CD4-positive, alpha-beta T cell treated with Interleukin-10 for 1 hour (primary cell): ENCODE measurements at places on chromosomes 12 and 14.
A peak's percentile ranks its signal among the peaks of the same experiment; 100 is the strongest.

DNA sequence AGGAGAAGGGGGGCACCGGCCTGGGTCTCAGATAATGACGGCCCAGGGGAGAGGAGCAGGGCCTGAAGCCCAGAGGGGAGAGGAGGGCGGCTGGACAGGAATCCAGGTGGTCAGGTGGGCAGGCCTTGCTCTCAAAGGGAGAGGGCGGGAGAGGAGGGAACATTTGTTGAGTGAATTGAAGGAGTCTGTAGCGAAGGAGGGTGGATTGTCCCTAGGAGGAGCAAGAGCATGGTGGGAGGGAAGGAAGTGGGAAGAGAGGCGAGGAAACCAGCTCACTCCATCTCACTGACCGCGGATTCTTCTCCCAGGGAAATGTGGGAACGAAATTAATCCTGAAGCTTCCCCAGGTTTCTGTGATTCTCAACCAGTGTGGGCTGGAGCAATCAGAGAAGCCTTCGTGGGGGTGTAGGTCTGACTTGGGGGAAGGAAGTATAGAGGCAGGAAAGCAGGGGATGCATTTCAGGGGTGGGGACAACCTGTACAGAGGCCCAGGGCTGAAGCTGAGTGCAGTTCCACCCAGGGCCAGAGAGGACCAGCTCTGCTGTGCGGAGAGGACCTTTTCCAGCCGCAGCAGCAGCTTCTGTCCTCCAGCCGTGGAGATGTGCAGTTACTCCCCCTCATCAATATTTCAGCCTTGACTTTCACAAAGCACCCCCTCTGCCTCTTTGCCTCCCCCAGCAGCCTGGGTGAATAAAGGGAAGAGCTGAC lies 100.9 kb downstream of the CHST11 start:
- DNase-seq, result no peak

DNA sequence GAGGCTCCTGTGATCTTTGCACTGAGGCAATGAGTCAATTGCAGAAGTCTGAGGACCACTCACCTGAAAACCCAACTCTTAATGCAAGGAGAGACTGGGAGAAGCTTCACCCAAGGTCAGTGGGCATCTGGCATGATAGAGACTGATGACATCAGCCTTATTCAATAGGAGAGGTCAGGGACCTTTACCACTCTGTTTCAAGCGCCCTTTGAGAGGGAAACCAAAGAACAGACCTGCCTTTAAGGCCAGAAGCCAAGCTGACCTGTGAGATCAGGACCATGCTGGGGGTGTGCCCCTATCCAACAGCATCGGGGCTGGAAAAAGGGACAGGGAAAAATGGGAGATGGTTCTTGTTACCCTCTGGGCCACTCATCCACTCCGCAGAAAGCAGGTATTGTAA lies 83.3 kb upstream of the FOXN3 start:
- DNase-seq, result no peak

DNA sequence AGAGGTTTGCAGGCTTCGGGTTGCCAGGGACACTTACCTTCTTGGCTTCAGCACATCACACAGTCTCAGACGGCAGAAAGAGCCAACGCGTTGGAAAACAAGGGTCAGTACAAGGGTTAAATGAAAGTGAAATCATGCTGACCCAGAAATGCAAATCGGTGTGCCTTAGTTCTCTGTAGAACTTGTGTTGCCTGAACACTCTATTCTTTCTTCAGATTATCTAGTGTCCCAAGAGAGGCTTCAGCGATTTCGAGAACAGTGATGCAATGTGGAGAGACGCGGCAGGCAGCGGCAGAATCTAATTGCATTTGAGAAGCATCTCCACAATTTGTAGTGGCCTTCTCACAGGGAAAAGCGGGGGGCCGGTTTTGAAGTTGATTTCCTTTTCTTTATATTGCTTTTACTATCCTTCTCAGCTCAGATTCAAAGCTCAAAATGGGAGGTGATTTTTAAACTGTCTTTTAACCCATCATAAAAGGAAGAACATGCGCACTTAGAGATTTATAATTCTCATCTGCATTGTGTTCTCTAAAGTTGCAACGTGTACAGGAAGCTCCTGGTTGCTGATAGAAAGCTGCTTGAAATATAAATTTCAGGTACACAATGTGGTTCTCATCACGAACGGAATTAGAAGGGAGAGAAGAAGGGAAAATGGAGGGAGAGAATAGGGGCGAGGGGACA lies 67.8 kb upstream of the EGLN3 start:
- peak; percentile 37 for DNase-seq

DNA sequence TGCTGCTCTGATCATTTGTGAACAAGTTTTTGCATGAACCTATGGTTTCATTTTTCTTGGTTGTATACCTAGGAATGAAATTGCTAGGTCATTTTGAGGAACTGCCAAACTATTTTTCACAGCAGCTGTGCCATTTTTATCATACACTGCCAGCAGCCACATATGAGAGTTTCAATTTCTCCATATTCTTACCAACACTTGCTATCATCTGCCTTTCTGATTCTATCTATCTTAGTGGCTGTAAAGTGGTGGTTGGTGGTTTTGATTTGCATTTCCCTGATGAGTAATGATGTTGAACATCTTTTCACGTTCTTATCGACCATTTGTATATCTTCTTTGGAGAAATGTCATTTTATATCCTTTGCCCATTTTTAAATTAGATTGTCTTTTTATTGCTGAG lies 146.1 kb downstream of the C12orf75 start:
- DNase-seq, result no peak

GRCh38 chr14:77615361-77616132 lies 890 bp downstream of the SPTLC2 start:
- DNase-seq, result no peak

DNA sequence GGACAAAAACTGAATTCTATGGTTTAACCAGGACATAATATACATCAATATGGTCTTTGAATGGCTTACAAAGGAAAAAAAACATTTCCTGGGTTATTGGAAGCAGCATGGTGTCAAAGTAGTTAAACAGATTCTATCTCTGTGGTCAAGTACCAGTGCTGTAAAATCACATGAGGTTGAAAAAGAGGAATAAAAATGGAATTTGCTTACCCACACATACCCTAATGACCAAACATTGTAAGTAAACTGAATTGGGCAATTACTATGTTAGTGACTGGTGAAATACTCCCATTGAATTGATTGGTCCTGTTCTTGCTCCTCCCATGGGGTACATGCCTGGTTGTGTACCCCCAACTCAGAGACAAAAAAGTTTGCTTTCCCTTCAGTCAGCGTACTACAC lies 19.6 kb downstream of the IFNG start:
- DNase-seq, result no peak

GRCh38 chr12:116366456-116366776 lies 88.9 kb upstream of the MED13L start:
- no peak for DNase-seq

GRCh38 chr12:1179128-1179527 lies 188.1 kb downstream of the ERC1 start:
- no peak for DNase-seq

- no peak for DNase-seq
Measured at GRCh38 chr14:28340816-28341215, 425.8 kb upstream of the FOXG1 start.

GRCh38 chr12:8080120-8080519 lies 2.0 kb upstream of the NECAP1 start:
- DNase-seq, result peak; percentile 16

DNA sequence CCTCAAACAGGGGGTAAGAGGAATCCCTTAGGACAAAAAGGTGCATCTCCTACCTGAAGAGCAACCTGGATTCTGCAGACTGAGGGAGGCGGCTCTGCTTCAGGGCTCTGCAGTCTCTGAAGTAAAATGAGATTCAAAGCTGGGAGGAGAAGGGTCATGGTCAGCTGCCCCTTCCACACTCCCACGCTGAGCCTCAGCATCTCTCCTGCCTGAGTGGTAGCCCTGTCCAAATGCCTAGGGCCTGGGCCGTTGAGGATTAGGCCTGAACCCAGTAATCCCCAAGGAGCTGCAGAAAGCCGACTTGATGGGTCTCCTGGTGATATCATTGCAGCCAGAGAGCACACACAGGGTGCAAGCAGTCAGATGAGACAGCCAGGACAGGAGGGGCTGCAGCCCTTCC lies 18.9 kb downstream of the PHLDA1 start:
- no peak for DNase-seq

DNA sequence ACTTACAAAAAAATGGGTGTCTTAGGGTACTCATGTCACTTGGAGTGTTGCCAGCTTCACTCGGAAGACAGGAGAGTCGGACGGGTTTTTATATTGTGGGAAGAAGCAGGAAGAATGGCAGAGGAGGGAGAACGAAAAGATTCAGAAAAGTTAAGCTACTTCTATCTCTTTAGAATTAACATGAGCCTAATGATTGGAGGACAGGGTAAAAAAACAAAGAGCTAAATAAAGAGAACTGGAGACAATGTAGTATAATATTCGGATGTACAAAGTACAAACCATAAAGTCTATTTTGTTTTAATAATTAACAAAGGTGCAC lies 43.9 kb downstream of the EFCAB11 start:
- DNase-seq, result no peak

DNA sequence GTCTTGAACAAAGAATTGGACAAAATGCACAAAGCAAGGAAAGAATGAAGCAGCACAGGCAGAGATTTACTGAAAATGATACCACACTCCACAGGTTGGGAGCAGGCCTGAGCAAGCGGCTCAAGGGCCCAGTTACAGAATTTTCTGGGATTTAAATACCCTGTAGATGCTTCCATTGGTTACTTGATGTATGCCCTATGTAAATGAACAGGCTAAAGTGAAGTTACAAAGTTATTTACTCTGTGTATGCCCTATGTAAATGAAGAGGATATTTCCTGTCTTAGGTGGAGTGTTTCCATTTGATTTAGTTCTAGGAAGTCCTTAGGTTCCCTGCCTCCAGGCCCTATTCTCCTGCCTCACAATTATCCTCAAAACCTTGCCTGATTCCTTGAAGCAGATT lies 36.6 kb downstream of the TMX1 start:
- no peak for DNase-seq

DNA sequence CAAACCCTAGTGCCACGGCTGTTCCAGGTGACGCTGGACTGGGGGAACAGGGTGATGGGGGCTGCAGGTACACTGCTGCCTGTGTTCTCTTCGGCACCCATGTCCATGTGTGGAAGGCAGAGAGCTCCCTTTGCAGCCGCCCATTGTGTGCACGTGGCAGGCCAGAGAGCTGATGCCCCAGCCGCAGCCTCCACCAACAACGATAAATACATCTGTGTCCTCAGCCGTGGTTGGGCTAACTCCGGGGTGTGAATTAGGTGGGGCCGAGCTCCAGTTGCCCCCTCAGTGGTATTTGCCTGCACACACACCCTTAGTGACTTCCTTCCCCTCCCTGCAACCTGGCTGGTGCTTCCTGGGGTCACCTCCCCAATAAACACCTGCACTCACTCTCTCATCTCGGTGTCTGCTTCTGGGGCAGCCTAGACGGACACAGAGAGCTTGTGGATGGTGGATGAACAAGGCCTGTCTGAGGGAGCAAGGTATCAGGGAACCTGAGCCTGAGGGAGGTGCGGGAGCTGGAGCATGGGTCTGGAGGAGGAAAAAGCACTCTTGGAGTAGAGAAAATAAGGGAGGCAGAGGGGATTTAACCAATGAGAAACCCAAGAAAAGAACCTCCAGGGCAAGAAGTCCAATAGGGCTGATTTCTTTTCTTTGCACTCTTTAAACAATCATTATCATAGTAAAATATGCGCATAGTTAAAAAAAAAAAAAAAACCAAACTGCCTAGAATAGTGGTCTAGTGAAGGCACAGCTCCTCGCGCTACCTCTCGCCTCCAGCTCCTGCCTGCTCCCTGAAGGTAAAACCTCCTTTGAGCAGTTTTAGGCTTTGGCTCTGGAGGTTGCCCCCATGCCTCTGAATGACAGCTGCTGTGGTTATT lies 112.6 kb downstream of the ZNF664 start:
- no peak for DNase-seq

- no peak for DNase-seq
Measured at GRCh38 chr12:102509123-102509626, 28.8 kb upstream of the IGF1 start.

DNA sequence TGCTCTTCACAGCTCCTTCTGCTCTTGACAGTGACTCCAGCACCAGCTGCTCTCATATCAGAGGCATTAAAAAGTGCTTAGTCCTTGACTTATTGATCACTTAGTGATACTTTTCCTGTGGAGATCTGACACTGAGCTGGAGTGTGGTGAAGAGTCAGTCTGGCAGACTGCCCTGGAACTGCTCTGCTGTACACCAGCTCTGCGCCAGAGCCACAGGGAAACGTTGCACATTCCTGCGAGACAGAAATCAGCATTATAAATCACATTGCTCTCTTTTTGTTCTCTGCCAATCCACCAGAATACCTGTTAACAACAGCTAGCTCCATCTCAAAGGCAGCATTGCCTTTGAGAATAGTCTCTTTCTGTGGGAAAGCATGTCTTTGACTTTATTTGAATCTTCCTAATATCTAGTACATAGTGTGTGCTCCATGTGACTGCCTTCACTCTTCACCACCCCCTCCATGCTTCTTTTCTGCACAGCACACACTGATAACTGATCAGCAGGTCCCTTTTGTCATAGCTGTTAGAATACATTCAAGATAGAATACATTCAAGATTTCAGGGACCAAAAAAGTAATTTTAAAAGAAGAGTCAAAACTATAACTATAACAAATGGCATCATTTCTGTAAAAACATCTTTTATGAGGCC lies 48.2 kb upstream of the VSX2 start:
- DNase-seq, result no peak

DNA sequence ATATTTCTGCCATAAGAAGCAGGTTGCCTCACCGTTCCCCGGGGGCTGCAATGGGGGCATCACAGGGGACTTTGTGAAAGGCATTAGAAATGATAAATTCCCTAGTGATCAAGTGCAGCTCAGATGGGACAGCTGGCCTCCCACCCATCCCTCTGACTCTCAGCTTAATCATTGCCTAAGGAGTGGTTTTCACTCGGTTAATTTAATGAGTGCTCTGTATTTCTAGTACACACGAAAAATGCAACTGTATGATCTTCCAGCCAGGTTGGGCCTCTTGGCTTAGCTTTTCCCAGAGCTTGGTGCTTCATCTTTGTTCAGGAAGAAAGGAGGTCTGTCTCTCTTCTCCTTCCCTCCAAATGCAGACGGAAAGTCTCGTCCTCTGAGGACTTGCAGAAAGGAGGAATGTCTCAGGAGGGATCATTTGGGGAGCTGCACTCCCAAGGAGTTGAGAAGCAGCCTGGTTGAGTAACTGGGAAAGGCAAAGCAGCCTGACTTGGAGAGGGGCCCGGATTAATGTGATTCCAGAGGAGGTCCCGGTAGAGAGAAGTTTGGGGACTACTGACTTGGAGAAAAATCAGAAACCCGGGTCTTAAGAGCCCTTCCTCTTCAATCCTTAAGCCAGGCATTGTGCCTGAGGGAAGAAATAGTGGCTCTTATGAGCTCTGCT lies 7.2 kb downstream of the CD9 start:
- no peak for DNase-seq

DNA sequence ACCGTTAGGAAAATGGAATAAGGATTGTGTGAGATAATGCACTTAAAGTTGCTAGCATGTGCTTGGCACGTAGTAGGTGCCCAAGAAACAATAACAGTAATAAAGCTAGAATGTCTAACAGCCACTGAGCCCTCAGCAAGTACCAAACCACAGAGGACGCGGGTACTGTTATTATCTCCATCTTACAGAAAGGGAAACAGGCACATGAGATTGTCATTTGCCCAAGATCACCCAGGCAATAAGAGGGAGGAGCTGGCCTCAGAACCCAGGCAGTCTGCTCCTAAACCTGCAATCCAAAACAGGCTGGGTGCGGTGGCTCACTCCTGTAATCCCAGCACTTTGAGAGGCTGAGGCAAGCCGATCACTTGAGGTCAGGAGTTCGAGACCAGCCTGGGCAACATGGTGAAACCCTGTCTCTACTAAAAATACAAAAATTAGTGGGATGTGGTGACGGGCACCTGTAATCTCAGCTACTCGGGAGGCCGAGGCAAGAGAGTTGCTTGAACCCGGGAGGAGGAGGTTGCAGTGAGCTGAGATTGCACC lies 5.1 kb upstream of the SDS start:
- no peak for DNase-seq

GRCh38 chr12:18320036-18320617 lies 58.8 kb downstream of the PIK3C2G start:
- no peak for DNase-seq
